H9 (cell line): ENCODE measurements at places on chromosomes 2 and 18.
A peak's percentile ranks its signal among the peaks of the same experiment; 100 is the strongest.

- no peaks in the 10 kb centered on the region for H3K27me3 ChIP-seq
- H3K4me3 ChIP-seq: no peak overlapping the region
- DNase-seq: no peak
- H3K27ac ChIP-seq: no peak overlapping the region
These were observed 28.8 kb upstream of the WDR75 start for GRCh38 chr2:189412330-189412953.

GRCh38 chr2:106885329-106885728 lies 638 bp downstream of the ST6GAL2 start:
- peak overlapping the region; percentile 80 for H3K4me3 ChIP-seq
- DNase-seq: no peak
- no peak overlapping the region for H3K27ac ChIP-seq
- no peaks in the 10 kb centered on the region for H3K4me1 ChIP-seq
- H3K27me3 ChIP-seq: no peaks in the 10 kb centered on the region; the same call in 1 of the 2 replicates

DNA sequence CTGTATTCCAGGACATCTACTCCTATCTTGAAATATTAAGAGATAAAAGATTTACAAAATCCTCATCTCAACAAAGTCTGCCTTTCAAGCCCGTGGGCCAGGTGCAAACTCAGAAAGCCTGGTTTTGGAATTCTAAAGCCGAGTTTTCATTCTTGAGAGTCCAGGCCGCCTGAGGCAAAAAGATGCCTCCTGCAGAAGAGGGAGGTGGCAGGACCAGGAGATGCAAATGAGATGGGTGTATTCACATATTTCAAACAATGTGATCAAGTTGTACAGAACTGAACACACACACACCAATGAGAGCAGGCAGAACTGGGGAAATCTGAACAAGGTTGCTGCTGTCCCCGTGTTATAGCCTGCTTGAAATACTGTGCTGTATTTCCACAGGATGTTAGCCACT lies 7.7 kb upstream of the HS6ST1 start:
- H3K4me1 ChIP-seq: no peaks in the 10 kb centered on the region
- no peaks in the 10 kb centered on the region for H3K27me3 ChIP-seq
- no peak overlapping the region for H3K27ac ChIP-seq
- H3K36me3 ChIP-seq: no peaks in the 10 kb centered on the region

DNA sequence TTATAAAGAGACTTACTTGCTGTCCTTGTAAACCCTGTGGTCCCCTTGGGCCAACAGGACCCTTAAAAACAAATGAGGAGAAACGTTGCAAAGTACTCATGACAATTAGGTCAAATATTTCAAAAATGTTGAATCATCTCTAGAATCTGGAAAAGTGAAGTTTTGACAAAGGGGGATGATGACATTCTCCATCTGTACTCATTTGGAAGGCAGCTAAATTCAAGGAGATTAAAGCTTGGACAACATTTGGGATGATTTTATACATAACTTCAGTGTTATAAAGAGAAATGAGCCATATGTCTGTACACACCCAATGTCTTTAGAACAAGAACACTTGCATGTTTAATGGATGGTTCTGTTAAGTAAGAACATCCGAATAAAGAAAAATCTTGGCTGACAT lies 92.9 kb downstream of the COL5A2 start:
- no peaks in the 10 kb centered on the region for H3K36me3 ChIP-seq
- H3K27ac ChIP-seq: no peak overlapping the region
- H3K4me1 ChIP-seq: no peaks in the 10 kb centered on the region
- H3K4me3 ChIP-seq: no peak overlapping the region
- no peak for DNase-seq

- no peak for DNase-seq
- no peaks in the 10 kb centered on the region for H3K4me1 ChIP-seq
- no peak overlapping the region for H3K4me3 ChIP-seq
- no peaks in the 10 kb centered on the region for H3K36me3 ChIP-seq
- H3K27ac ChIP-seq: no peak overlapping the region
- no peaks in the 10 kb centered on the region for H3K27me3 ChIP-seq
These were observed 36.5 kb downstream of the DTNA start for GRCh38 chr18:34746614-34747013.

- H3K27ac ChIP-seq: no peak overlapping the region
- DNase-seq: no peak
- no peaks in the 10 kb centered on the region for H3K27me3 ChIP-seq
- H3K4me3 ChIP-seq: no peak overlapping the region
These were observed 17.6 kb downstream of the ADAM17 start for GRCh38 chr2:9538000-9538507.

DNA sequence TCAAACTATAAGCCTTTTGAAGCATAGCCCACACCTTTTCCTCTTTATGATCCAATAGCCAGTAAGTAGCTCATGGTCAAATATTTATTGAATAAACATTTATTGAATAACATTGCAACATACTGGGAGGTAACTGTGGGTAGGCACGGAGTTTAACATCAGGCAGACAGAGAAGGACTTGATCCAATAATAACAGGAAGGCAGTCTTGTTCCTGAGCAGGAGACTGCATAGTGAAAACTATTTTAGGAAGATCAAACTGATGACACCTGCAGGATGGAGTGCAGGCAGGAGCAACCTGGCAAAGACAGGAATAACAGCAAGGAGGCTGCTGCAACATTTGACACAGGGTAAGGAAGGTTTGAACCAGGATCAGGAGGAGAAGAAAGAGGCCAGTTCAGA lies 3.1 kb upstream of the DCTN1 start:
- H3K27me3 ChIP-seq: no peaks in the 10 kb centered on the region
- no peak for DNase-seq
- peaks cover 5% of the 10 kb centered on the region; the same call in 1 of the 2 replicates for H3K36me3 ChIP-seq
- H3K4me1 ChIP-seq: no peaks in the 10 kb centered on the region; the same call in 1 of the 2 replicates

DNA sequence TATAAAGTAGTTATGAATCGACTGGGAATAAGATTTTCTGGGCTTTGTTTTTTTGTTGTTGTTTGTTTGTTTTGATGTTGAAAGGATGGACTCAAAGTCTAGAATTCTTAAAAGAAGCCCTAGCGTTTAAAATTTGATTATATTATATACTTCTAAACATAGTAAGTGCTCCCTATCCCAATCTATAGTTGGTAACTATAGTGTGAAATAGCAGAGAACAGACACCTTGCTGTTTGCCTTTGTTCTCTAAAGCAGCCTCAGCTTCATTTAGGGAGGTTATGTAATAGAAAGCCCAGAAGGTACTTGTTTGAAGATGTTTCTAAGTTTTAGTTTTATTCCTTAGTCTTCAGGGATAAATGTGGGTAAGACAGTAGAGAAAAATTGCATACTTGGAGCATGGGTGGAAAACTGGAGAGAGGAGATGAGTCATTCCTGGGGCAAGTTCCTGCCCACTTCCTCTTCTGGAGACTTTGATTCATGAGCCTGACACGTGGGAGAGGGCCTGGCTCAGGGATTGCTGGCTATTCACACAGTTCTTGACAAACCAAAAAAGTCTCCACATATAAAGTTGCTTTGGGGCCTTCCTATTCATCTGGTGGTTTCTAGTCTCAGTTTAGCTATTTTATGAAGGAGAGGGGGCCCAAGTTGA lies 131.9 kb downstream of the MYO1B start:
- H3K4me1 ChIP-seq: peaks cover 3% of the 10 kb centered on the region; the same call in 1 of the 2 replicates
- no peak for DNase-seq
- H3K4me3 ChIP-seq: no peak overlapping the region
- H3K36me3 ChIP-seq: peaks cover 1% of the 10 kb centered on the region; the same call in 1 of the 3 replicates
- no peak overlapping the region for H3K27ac ChIP-seq

GRCh38 chr18:43134876-43135275 lies 19.4 kb upstream of the RIT2 start:
- H3K4me3 ChIP-seq: no peak overlapping the region
- DNase-seq: no peak
- H3K36me3 ChIP-seq: peaks cover 13% of the 10 kb centered on the region
- H3K4me1 ChIP-seq: no peaks in the 10 kb centered on the region

DNA sequence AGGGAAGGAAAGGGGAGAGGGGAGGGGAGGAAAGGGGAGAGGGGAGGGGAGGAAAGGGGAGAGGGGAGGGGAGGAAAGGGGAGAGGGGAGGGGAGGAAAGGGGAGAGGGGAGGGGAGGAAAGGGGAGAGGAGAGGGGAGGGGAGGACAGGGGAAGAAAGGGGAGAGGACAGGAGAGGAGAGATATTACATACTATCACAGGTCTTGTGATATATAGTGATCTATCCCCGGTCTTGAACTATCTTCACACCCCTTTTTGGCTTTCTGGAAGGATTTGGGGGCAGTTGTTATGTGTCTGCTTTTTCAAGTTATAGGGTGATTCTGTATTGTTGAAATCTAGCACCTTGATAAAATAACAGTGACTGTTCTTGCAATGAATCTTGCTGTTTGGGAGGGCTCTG lies 92.1 kb upstream of the ID2 start:
- H3K36me3 ChIP-seq: no peaks in the 10 kb centered on the region
- H3K4me1 ChIP-seq: no peaks in the 10 kb centered on the region; the same call in 1 of the 2 replicates
- H3K27ac ChIP-seq: no peak overlapping the region
- no peak overlapping the region for H3K4me3 ChIP-seq
- DNase-seq: no peak

DNA sequence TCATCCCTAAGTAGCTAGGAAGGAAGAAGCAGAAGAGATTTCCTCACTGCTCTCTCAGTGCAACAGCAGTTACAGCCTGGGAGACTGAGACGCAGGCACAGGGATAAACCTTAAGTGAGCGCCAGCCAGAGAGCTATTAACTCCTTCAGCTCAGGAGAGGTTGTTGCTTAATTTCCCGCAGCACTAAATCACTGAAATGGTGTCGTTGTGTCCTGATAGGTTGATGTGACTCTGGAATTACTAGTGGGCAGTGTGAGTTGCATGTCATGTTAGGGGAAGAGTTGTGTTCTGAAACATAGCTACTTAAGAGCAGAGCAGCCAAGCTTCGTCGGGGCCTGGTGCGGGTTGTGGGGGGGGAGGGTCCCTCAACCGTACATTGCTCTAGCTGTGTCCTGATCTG lies 225.8 kb downstream of the NAPG start:
- H3K4me1 ChIP-seq: no peaks in the 10 kb centered on the region
- no peak overlapping the region for H3K4me3 ChIP-seq
- no peaks in the 10 kb centered on the region for H3K27me3 ChIP-seq

- H3K4me1 ChIP-seq: no peaks in the 10 kb centered on the region
- DNase-seq: no peak
- H3K27me3 ChIP-seq: no peaks in the 10 kb centered on the region
- no peak overlapping the region for H3K4me3 ChIP-seq
- no peak overlapping the region for H3K27ac ChIP-seq
These were observed 76.5 kb upstream of the RFX8 start for GRCh38 chr2:101551336-101551888.

GRCh38 chr2:10493075-10493633 lies 45.0 kb upstream of the ODC1 start:
- H3K27me3 ChIP-seq: no peaks in the 10 kb centered on the region
- H3K27ac ChIP-seq: no peak overlapping the region
- DNase-seq: no peak
- no peak overlapping the region for H3K4me3 ChIP-seq
- no peaks in the 10 kb centered on the region for H3K4me1 ChIP-seq

DNA sequence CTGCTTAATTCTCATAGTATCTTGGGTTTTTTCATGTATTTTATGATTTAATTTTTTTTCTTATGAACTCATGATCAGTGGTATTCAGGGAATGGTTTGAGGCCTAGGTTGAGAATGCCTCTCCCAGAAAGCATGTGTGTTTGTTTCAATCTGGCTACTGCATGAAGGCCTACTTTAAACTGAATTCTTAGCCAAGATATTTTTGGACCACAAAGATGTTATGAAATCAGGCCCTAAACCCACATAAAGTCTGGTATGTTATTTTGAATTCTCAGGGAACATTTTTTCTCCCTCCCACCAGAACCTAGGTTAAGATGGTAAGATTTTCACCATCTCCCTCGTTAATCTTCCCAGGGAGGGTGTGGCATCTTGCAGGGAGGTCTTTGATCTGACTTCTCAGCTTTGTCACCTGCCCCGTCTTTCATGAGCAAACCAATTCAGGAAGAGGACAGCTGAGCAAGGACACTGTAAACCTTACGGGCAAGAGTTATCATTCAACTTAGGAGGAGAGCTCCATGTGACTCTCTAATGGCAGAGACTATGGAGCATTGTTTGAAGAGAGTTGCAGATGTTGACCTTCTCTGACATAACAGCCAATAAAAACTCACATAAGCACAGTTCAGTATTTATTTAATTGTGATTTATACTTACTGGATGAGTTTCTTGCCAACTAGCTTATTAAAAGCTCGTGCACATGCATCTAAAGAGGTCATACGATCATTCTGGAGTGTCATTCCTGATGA lies 21.3 kb upstream of the ACKR3 start:
- no peak overlapping the region for H3K27ac ChIP-seq
- H3K4me1 ChIP-seq: no peaks in the 10 kb centered on the region; the same call in 1 of the 2 replicates
- no peak for DNase-seq
- no peaks in the 10 kb centered on the region for H3K27me3 ChIP-seq

- H3K36me3 ChIP-seq: no peaks in the 10 kb centered on the region
- H3K4me3 ChIP-seq: no peak overlapping the region
- H3K4me1 ChIP-seq: no peaks in the 10 kb centered on the region
- peak; percentile 24 for DNase-seq
- H3K27me3 ChIP-seq: no peaks in the 10 kb centered on the region
These were observed 7.6 kb downstream of the AMER3 start for GRCh38 chr2:130762910-130763385.

DNA sequence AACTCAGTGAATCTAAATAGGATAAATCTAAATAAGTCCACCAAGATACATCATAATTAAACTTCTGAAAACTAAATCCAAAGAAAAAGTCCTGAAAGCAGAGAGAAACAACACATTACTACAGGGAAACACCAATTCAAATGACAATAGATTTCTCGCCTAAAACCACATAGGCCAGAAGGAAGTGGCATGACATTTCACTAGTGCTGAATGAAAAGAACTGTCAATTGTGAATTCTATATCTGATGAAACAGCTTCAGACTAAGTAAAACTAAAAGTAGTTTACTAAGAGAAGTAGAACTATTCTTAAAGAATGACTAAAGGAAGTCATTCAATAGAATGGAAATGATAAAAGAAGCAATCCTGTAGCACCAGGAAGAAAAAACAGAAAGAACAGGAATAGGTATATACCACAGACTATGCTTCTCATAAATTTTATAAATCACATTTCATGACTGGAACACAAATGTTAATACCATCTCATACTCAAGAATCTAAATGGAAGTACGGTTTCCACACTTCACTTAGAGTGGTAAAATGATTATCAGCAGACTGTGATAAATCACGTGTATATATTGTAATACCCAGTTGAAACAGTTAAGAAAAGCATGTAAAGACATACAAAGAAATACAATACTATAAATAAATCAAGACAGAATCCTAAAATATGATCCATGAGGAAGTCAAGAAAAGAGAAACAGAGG lies 46.4 kb downstream of the ASXL2 start:
- DNase-seq: no peak
- H3K27ac ChIP-seq: no peak overlapping the region
- no peaks in the 10 kb centered on the region for H3K27me3 ChIP-seq
- peaks cover 32% of the 10 kb centered on the region for H3K36me3 ChIP-seq

- H3K27ac ChIP-seq: no peak overlapping the region
- no peaks in the 10 kb centered on the region for H3K36me3 ChIP-seq
- H3K4me3 ChIP-seq: no peak overlapping the region
- H3K4me1 ChIP-seq: no peaks in the 10 kb centered on the region
- H3K27me3 ChIP-seq: no peaks in the 10 kb centered on the region
These were observed 16.6 kb upstream of the TTL start for GRCh38 chr2:112465382-112465781.
